ENCODE measurements at places on chromosomes 11 and 22. TPM values are rescaled to one million over a fixed set of nuclear protein-coding genes. Genes with fewer than 3 reads are reported as not detected.

The ZBTB16 gene
- 11.0 TPM for polyA plus RNA-seq

The PDGFB gene
- 8.6 TPM for polyA plus RNA-seq

The SERPING1 gene
- 80.7 TPM for polyA plus RNA-seq

The APOL4 gene
- polyA plus RNA-seq: not detected

The TNNI2 gene
- 2.5 TPM for polyA plus RNA-seq
